ENCODE measurements at places on chromosomes 7 and 10.

- DNase-seq, result no peak
These were observed 117.9 kb upstream of the MACROH2A2 start for GRCh38 chr10:69934768-69935167.

GRCh38 chr7:89238156-89238555 is 442.6 kb upstream of the TEX47 start:
- DNase-seq, result no peak

DNA sequence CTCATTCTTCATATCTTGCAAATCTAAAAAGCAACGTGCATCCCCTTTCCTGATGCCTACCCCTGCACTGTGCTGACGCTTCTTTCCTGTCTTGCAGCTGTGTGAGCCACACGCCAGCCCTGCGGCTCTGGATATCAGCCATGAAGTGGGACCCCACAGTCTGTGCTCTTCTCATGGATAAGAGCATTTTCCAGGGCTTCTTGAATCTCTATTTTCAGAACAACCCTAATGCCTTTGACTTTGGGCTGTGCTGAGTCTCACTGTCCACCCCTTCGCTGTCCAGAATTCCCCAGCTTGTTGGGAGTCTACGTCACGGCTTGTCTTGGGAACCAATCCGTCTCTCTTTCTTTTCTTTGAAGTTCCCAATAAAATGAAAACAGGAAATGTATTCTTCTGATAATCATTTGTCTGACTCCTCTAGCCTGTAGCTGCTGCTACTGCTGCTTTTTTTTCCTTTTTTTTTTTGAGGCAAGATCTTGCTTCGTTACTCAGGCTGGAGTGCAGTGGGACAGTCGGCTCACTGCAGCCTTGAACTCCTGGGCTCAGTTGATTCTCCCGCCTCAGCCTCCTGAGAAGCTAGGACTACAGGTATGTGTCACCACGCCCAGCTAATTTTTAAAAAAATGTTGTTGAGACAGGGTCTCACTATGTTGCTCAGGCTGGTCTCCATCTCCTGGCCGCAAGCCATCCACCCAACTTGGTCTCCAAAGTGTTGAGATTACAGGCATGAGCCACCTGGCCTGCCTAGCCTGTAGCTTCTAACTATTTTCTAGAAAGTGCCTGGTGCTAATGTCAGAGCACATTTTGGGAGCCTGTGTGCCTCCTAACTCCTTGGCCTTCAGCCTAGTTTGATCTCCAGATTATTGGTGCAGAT is 30.3 kb downstream of the GSTO2 start:
- DNase-seq, result no peak

- DNase-seq, result no peak
These were observed 16.8 kb downstream of the BUB3 start for GRCh38 chr10:123170961-123171360.

GRCh38 chr7:24502135-24502488 is 71.1 kb upstream of the PALS2 start:
- no peak for DNase-seq

DNA sequence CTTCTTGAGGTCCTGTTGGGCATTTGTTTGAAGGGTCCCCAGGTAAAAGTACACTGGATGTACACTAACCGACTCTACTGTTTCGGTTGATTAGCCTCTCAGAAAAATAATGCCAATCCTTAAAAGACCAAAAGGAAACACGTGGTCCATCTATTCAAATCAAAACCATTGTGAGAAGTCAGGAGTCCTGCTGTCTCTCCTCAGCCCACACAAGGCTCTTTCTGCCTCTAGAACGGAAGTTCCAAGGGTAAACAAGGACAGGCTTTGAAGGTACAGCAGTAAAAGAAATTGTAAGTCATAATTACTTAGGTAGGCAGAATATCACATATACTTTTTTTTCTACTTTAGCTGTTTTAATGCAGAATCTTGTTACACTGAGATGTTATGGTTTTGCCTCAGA is 71.7 kb upstream of the TPK1 start:
- DNase-seq, result no peak

DNA sequence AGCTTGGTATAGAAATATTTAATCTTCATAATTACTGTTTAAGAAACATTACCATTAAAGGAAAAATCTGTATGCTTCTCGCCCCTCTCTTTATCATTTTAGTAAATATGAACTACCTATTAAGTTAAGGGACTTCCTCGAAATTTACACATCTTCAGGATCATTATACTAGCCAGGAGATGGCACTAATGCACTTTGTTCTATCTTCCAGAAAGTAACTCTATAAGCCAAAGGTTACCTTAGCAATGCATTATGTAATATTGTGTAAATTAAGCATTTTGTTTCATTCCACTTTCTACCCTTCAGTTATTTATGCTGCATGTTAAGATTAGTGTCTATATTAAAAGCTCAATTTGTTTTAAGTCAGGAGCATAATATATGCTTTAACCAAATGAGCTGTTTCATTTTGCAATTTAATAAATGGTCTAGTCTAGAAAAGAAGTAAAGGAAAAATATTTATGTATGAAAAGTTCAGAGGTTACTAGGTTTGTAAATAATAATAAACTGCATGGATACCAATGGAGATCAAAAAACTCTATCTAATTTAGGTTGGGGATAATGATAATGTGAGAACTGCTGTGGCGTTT is 128.5 kb downstream of the ANKRD7 start:
- no peak for DNase-seq

- DNase-seq, result peak; percentile 62
These were observed 722 bp downstream of the UPF2 start for GRCh38 chr10:12041766-12042408.

DNA sequence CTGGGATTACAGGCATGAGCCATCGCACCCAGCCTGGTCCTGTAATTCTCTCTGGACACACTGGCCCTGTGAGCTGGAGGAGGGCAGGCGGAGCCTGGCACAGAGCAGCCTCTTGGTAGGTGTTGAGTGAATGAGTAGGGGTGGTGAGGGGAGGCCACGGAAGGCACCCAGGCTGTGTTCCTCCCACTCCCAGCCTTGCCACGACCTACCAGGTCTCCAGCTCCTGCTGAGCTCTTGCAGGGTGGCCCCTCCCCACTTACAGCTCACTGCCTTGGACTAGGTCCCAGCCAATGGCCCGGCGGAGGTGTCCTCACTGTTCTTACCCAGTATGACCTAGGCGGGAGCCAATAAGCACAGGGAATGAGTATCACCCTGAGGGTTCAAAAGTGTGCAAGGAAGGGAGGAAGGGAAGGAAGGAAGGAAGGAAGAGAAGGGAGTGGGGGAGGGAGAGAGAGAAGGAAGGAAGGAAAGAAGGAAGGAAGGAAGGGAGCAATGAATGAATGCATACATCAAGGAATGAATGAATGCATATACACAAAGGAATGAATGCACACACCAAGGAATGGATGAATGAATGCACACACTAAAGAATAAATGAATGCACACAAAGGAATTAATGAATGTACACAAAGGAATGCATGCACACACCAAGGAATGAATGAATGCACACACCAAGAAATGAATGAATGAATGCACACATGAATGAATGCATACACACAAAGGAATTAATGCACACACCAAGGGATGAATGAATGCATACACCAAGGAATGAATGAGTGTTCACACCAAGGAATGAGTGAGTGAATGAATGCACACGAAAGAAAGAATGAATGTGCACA is 45.5 kb downstream of the GTF2IRD1 start:
- DNase-seq, result peak; percentile 66

DNA sequence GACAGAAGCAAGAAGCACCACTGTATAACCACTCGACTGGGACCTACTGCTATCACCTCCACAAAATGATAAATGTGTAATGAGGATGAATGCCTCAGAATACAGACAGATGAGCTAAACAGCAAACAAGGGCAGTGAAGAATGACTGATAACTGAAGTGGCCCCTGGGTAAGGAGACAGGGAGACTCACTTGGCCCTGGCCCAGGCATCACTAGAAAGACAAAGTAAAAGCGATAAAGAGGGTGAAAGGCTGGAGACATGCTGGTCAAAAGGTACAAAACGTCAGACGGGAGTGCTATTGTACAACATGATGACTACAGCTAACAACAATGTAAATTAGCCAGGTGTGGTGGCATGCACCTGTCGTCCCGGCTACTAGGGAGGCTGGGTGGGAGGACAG is 27.8 kb upstream of the APBB1IP start:
- DNase-seq, result no peak

GRCh38 chr7:7969306-7970236 is 975 bp downstream of the GLCCI1 start:
- peak; percentile 39 for DNase-seq

DNA sequence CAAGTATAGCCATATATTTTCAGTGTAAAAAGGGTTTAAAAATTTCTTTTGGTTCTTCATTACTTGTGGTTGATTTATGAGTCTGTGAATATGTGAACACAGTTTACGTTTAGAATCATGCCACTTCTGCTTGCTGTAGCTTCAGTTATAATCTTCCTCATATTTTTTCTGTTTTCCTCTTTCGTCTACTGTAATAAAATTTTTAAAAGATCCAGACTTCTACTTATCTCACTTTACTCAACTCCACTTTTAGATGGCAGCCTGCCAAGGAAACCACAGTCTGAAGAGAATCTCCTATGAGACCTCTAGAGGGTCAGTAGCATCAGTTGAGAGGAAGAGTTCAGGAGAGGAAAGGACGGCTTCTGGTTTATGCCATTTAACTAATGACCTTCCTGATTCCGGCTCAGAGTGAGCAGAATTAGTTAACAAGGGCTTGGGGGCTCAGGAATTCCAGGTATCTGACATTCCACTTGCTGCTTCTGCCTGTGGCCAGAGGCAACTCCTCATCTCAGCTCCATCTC is 21.4 kb downstream of the CREB5 start:
- peak; percentile 34 for DNase-seq

DNA sequence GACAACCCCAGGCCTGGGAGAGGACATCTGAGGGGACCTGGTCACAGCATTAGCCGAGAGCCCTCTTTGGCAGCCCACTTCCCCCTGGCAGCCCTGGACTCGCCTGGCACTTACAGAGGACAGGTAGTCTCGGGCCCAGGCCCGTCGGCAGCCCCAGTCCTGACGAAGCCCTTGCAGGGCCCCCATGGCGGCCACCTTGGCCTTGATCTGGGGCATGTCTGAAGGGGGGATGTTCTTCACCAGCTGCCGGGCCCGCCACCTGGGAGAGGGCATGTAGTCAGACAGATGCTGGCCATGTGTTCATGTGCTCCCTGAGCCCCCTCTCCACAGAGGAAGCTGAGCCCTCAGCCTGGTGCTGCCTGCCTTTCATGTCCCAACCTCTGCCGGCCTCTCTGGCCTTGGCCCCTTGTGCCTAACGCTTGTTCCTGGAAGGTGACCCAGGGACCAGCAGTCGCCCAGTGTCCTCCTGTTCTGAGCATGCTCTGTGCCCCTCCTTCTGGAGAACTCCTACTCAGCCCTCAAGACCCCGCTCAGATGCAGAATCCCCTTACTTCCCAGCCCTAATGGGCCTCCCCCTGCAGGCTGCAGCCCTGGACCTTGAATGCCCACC is 13.9 kb downstream of the MYO1G start:
- no peak for DNase-seq

DNA sequence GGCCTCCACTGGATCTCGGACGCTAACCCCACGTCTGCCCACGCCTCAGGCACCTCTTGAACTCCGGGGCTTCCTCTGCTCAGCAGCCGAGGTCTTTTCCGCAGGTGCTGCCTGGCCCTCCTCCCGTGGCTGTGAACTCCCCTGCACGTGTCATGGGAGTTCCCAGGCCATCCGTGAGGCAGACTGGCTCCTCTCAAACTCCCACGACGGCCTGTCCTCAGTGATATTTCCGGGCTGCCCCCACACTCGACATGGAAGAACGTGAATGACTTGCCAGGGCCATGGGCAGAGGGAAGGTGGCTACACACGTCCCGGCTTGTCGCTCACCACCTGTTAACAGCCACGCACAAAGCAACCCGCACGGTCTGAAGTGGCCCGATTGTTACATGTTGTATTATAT is 110.9 kb downstream of the ADARB2 start:
- no peak for DNase-seq

DNA sequence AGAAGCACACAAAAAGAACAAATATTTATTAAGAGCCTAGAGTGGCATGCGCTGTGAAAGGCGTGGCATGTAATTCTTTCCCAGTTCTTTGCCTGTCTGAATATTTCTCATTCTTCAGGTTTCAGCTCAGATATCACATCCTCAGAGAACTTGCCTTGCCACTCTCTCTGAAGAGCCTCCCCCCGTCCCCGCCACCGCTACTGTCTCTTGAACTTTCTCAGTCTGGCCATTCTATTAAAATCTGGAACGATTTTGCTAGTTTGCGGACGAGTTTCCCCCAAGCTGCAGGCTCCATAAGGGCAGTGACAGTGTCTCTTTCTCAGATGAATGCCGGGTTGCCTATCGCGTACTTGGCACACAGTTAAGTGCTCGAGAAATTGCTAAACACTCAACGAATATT is 787 bp upstream of the PLEKHA1 start:
- no peak for DNase-seq

GRCh38 chr7:96720843-96721242 is 11.2 kb upstream of the SEM1 start:
- no peak for DNase-seq

DNA sequence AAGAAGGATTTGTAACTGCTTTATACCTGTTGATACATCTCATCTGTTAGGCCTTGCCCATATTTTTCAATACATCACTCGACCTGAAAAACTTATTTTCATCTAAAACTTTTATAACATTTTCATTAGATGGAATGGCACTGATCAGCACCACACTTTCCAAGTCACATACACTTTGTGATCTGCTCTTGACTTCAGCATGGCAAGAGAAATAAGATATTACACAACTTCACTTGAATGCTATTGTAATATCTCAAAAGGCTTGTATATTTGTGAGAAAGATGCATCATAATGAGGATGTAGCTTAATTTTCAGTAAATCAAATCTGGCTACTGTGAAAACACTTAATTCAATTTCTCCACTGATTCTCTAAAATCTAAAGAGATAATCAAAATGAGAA is 126.2 kb downstream of the MICU1 start:
- no peak for DNase-seq

DNA sequence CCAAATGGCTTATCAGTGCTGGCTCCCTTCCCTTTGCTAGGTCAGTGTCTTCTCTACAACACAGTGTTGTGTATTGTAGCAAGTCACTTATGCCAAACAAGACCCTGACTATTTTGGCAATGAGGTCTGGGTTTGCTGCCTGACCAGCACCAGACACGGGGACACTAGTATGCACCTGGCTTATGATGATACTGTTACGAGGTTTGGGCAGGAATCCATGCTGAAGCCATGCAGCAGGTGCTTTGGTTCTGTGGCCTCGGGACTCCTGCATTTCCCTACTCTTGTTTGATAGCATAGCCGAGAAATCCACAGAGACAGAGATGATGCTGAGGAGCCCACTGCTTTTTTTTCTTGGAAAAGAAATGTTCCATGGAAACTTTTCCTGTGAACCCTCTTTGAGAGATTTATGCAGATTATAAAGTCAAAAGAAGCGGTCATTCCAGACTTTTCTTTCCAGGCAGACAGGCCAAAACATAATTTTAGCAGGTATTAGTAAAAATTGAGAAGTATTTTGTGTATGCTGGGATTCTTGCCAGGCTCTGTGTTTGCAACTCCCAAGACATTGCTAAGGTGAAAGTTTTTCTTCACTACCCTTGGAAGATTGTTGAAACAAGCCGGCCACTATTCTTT is 291.1 kb downstream of the BBS9 start:
- DNase-seq, result no peak
